Ascending aorta (tissue), 2 donors: ENCODE measurements at places on chromosomes 7 and 10. TPM values are rescaled to one million over a fixed set of nuclear protein-coding genes. Genes with fewer than 3 reads are reported as not detected.

Gene LMTK2
- 11.8 TPM for total RNA-seq

DNA sequence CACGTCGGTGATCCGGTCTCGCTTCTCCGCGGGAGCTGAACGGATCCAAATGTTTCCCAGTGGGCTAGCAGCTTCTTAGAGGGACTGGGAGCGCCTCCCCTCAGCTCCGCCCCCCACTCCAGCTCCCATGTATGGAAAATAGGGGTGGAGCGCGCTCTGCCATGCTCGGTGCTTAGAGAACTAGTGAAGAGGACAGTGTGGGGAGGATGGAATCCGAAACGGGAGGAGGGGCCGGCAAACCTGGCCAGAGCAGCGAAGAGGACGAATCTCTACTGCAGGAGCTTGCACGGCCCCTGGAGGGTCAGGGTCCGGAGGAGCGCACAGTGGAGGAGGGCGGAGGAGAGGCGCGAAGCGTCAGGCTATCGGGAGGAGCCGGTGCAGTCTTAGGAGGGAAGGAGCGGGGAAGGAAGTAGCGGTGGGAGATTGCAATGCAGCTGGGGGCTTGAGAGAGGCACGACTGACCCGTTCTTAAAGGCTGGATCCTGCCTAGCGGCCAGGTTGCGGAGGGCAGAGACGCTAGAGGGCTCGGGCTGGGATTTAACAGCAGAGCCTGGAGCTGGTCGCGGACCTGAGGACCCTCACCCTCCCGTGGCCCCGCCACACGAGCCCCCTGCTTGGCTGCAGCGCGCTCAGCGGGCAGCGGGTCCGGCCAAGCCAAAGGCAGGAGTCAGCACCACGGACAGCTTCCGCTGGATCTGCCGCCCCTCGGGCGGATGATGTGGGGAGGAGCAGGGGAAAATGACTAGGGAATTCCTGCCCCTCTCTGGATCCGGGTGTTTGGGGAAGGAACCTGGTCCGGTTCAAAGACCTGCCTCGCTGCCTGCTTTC lies at the start of gene PRLHR:
TSS of gene PRLHR (minus strand) at position 51 of the 828 bp plus-strand sequence. CDS start 404 bp downstream, outside the sequence.
- H3K4me1 ChIP-seq: no peaks in the 10 kb centered on the region
- H3K36me3 ChIP-seq: no peaks in the 10 kb centered on the region
- no peak for DNase-seq

Gene MTURN
- total RNA-seq: 40.9 TPM

Gene TEX36
- total RNA-seq: not detected

Gene CWF19L1
- total RNA-seq: 14.3 TPM

DNA sequence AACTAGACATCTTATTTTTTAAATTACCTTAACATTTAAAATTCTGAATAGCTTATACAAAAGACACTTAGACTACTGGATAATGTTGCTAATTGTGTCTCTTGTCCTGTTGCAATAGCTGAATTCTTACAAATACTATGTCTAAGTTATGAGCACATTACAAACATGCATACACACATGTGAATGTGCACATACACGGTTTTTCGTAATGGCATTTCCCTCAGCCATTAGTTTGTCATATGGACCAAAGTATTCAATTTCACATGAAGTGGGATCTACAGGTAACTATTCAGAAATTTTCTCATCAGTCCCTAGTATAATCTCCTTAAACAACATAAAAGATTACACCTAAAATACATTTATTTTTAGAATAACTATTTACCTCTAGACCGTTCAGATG lies 178.6 kb upstream of the BET1 start:
- no peaks in the 10 kb centered on the region for H3K36me3 ChIP-seq
- H3K27me3 ChIP-seq: no peaks in the 10 kb centered on the region
- H3K27ac ChIP-seq: peak overlapping the region; percentile 79
- H3K4me1 ChIP-seq: no peaks in the 10 kb centered on the region
- no peak for DNase-seq
- no peak overlapping the region for H3K4me3 ChIP-seq

Gene RRP12
- total RNA-seq: 5.9 TPM

DNA sequence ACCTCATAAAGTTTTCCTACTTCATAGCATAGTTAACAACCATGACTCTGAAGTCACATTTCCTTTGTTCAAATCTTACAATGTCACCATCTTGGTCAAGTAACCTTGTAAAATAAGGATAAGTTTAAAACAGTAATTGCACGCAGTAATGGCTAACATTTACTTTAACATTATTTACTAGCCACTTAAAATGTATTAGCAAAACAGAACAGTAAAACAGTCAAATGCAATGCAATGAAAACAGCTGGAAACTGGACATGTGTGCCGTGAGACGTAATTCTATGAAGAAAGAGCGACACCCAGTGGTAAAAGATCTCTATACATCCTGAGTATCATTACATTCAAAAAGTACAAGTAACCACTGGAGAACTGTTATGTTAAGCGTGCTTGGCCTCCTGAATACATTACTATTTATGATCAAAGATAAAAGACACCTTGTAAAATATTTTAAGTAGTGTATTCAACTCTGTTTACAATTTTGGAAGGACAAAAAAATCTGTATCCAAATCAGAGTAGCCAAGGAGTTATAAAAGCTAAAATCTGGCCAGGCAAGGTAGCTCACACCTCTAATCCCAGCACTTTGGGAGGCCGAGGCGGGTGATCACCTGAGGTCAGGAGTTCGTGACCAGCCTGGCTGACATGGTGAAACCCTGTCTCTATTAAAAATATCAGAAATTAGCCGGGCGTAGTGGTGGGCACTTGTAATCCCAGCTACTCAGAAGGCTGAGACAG lies 27.2 kb downstream of the ATE1 start:
- no peak overlapping the region for H3K27ac ChIP-seq
- peaks cover 21% of the 10 kb centered on the region for H3K36me3 ChIP-seq
- no peak for DNase-seq

Gene OR2A1
- not detected for total RNA-seq

GRCh38 chr10:110485541-110485940 lies 12.2 kb upstream of the DUSP5 start:
- H3K27me3 ChIP-seq: no peaks in the 10 kb centered on the region
- H3K4me3 ChIP-seq: no peak overlapping the region
- no peak for DNase-seq
- no peak overlapping the region for H3K27ac ChIP-seq
- no peaks in the 10 kb centered on the region for H3K36me3 ChIP-seq
- H3K4me1 ChIP-seq: no peaks in the 10 kb centered on the region

Gene HOXA7
- 12.0 TPM for total RNA-seq

DNA sequence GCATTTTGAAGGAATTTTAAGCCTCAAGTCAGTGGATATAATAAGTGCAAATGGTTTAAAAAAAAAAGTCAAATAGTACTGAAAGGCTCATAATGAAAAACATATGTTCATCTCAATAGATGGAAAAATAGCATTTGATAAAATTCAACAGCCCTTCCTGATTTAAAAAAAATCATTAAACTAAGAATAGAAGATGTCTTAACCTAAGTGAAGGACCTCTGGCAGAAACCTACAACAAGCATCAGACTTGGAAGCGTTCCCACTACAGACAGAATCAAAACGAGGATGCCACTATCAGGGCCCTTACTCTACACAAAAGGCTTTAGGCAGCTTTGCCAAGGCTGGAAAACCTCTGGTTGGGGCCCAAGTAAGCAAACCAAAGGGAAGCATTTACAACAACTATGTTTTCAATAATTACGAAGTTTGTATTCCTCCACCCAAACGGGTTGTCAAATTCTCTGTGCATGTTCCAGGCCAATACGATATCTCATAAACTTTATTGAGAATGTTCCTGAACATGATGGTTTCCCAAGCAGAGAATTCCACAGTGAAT lies 45.1 kb downstream of the CYTH3 start:
- peaks cover 4% of the 10 kb centered on the region for H3K4me1 ChIP-seq
- H3K36me3 ChIP-seq: no peaks in the 10 kb centered on the region
- DNase-seq: no peak

Gene MRC1
- total RNA-seq: 15.1 TPM

GRCh38 chr7:76364198-76364584 lies 5.4 kb upstream of the YWHAG start:
- no peaks in the 10 kb centered on the region for H3K27me3 ChIP-seq
- peaks cover 2% of the 10 kb centered on the region for H3K4me1 ChIP-seq
- H3K36me3 ChIP-seq: no peaks in the 10 kb centered on the region
- no peak overlapping the region for H3K4me3 ChIP-seq
- DNase-seq: no peak

Gene OR2AE1
- not detected for total RNA-seq
